ENCODE measurements at places on chromosomes 3 and 15. TPM values are rescaled to one million over a fixed set of nuclear protein-coding genes. Genes with fewer than 3 reads are reported as not detected.

Gene SLC12A8
- 16.9 TPM for polyA plus RNA-seq

- DNase-seq: no peak
Observed at GRCh38 chr3:18774319-18775088, 349.4 kb upstream of the SATB1 start.

DNA sequence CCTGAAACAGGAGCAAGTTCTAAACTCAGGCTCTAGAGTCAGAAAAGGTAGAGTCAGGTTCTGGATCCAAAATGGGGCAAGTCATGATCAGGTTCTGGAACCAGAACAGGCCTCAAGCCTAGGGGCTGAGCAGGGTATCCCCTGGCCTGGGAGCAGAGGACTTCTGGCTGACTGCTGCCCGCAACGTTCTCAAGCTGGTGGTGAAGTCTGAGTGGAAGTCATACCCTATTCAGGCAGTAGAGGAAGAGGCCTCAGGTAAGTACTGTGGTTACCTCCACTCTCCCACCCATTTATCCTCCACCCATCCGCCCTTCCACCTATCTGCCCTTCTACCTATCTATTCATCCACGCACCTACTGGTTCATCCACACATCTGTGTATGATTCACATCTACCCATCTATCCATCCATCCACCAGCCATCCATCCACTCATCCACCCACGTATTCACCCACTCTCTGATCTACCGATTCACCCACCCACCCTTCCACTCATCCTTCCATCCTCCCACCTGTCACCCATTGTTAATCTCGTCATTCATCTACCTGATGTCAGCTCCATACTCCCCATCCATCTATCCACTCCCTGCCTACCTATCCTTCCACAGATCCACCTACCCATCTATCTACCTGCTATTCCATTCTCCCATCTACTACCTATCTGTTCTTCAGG, 8.7 kb downstream of the TTLL3 start:
- DNase-seq: no peak

- no peak for DNase-seq
Observed at GRCh38 chr15:77546050-77546501, 86.6 kb downstream of the LINGO1 start.

DNA sequence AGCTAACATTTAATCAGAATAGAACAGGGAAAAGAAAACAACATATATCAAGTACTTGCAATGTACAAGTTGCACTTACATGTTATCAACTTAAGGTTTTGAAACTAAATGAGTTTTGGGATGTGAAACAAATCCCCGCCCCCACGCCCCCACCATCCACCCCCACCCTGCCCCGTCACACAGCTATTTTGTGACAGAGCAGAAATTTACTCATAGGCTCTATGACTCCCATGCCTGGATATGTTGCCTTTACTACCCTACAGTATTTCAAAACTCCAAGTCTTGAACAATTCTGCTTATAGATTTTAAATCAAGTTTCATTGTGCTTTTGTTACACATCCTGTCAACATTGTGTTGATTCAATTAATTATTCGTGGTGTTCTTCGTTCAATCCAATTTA, 18.1 kb upstream of the IL1RAP start:
- no peak for DNase-seq

DNA sequence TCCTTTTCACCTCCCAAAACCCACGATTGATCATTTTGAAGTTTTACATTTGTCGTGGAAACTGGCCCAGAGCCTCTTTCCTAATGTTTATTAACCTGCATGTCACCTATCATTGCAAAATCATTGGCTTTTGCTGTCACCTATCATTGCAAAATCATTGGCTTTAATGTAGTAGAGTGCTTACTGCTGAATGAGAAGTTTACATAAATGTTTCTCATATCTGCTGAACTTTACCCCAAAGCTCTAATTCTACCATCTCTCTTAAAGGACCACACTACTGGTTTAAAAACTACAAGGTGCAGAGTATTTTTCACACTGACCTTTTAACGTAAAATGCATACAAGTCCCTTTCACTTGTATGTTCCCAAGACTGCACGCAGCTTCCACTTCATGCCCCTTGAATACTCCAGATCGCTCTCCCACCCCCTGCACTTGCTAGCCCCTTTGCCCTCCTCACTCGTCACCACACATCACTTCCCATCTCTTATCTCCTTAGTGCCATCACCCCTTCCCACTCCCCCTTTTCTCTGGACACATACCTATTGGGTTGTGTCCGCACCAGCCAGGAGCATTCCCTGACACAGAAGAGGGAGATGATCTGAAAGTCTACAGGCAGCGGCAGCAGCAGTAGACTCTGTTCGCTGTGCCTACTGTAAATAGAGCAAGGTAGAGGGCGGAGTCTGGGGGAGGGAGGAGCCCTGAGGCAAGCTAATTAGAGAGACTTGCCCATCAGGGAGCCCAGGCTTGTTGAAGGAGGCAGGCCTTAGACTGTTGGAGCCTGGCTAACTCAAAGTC, 30.2 kb upstream of the ATOSA start:
- peak; percentile 84 for DNase-seq

Gene TRPM1
- 0.05 TPM for polyA plus RNA-seq

Gene TMEM212
- not detected for polyA plus RNA-seq

DNA sequence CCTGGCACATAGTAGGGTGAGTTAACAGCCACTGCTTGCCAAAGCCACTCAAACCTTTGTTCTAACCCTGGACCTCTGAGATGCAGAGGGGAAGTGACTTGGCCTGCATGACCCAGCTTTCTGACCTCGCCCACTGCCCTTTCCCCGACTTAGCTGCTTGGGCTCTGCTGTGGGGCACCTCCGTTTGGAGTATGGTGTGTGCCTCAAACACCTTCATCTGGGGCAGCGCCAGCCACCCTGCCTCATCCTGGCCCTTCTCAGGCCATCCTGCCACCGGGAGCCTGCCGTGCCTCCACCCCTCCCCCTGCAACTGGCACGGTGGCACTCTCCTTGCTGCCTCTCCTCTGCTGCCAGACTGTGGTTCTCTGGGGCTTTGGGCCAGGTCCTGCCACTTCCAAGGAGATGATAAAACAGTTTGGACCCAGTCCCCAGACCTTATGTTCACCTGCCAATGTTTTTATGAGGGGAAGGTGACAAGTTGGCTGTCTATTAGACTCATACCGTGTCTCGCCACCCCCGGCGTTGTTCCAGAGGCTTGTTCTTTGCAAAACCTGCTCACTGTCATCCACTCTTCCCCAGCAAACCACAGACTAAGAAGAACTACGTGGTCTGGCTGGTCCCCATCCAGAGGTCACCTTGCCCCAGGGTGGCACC, 32.2 kb downstream of the SLC6A6 start:
- DNase-seq: no peak

Gene ITIH3
- not detected for polyA plus RNA-seq

DNA sequence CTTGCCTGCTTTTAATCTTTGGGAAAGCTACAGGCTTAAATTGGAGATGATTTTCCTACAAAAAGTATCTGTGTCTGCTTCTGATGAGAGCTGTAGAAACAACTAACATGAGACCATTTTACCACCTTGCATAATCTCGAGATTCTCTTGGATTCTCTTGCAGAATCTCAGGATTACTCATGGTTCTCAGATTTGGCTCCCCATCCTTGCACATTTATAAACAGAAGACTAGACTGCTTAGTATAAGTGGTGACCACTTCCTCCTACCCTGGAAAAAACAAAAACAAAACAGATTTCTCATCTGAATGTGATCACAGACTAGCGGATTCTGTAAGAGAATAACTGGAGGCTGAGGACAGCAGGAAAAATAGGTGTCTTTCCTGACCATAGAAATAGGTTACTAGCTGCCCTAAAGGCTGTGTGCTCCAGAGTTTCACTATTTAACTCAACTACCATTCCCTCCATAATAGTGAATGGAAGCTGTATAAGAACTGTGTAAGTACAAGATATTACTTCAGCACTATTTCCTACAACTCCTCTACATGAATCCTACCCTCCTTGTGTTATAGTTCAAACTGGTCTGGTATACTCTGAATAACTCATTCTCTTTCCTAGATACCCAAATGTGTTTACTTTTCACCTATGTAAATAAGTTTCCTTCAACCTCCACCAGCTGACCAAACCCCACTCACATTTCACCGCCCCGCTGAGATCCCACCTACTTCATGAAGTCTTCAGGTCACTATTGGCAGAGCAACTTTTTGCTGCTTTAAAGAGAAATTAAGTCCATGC, 122.2 kb upstream of the C2CD4B start:
- no peak for DNase-seq

Gene CCR9
- polyA plus RNA-seq: not detected

GRCh38 chr15:78716651-78717050, 75.6 kb upstream of the CHRNB4 start:
- no peak for DNase-seq

DNA sequence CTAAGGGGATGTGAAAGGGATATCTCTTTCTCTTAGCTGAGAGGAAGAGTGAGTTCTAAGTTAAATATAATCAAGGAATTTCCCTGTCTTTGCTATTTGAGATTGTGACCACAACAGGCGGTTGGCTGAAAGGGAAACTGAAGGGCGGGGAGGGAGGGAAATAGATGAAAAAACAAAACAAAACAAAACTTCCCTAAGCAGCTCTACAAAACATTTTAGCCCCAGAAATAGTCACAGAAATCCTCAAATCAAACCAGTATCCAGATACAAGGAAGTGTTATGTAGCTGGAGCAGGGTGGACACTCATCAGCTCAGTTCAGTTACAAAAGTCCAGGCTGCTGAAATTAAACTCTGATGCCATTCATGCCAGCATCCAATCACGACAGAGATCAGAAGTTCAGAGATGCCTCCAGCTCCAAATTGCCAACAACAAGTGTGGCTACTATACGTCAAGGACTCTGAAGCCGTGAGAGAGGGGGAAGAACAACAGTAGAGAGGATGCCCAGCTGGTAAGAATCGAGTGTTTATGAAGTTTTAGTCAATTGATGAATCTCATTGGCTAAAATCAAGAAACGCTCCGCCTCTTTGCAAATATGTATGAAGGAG, 319 bp upstream of the TP63 start:
- no peak for DNase-seq

- DNase-seq: peak; percentile 63
Observed at GRCh38 chr15:74958320-74958907, 1.8 kb upstream of the RPP25 start.

Gene MEX3B
- 13.6 TPM for polyA plus RNA-seq

DNA sequence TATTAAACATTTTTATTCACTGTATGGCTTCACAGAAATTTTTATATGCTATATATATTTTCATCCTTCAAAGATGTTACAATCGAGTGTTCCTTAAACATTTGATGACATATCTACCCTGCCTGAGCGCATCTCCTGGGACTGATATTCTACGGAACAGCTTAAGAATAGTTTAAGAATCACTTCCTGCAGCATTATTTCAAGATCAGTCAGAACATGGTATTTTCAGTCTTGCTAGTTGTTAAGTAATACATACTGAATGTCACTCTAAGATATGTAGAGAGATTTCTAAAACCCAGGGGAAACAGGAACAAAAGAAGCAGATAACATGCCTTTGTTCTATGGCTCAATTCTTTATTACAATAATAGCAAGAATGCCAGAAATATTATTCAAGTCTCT, 8.7 kb downstream of the COL8A1 start:
- no peak for DNase-seq

Gene PRR20G
- polyA plus RNA-seq: 0.67 TPM

GRCh38 chr15:101127506-101128076, 124.3 kb downstream of the CHSY1 start:
- DNase-seq: no peak

GRCh38 chr3:129016356-129016719, 15.2 kb downstream of the EFCC1 start:
- no peak for DNase-seq

- no peak for DNase-seq
Observed at GRCh38 chr15:57220205-57220604, 156.1 kb upstream of the CGNL1 start.

GRCh38 chr15:89087161-89087829, 961 bp upstream of the ABHD2 start:
- no peak for DNase-seq

GRCh38 chr15:64851503-64851840, 9.8 kb downstream of the PLEKHO2 start:
- DNase-seq: no peak

GRCh38 chr3:58418227-58418626, 15.4 kb downstream of the PDHB start:
- DNase-seq: no peak

Gene TYRO3
- 131 TPM for polyA plus RNA-seq

DNA sequence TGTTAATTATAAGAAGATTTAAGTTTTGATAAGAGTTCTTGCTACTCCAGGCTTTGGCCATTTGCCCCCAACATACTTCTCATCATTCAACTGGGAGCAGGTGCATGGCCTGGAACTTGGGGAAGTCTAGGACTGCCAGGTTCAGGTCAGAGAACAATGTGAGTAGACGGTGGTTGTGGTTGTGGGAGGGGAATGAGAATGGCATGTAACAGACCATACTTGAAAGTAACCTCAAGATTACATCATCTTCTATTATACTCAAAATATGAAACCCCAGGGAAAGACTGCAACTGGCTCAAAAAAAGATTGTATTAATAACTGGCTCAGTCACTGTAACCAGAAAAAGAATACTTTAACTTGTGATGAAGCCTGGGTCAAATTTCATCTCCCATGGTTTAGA, 364.9 kb upstream of the DPPA4 start:
- DNase-seq: no peak

DNA sequence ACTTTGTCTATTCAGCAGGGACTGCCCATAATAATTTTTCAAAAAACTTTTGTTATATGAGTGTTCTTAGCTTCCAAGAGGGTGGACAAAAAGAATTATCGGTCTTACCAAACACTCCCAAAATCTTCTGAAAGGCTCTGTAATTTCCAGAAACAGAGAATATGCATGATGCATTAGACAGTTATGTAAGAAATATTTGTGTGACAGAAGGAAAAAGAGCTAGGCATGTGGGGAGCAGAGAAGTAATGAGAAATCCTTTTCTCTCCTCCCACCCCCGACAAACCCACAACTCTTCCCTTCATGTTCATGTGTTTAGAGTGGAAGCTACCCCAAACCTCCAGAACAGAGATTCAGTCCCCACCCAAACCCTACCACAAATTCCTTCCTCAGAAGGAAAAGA, 86.8 kb downstream of the MYO5A start:
- no peak for DNase-seq

GRCh38 chr3:54527953-54528352, 399.9 kb downstream of the LRTM1 start:
- no peak for DNase-seq

GRCh38 chr3:3589715-3590130, 209.5 kb upstream of the LRRN1 start:
- DNase-seq: no peak

DNA sequence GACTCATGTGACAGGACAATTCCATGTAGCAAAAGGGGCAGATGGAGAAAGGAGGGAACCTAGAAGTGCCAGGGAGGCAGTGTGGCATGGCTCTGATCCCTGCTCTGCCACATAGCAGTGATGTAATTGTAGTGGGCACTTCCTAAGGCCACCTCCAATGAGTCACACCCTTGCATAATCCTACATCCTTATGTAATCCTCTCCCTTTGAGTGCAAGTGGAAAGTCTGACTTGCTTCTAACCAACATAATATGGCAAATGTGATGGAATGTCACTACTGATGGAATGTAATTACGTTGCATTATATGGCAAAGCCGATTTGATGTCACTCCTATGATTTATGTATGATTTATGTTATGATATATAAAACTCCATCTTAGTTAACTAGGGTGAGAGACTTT, 72.9 kb upstream of the ATP2C1 start:
- no peak for DNase-seq

Gene EPB42
- not detected for polyA plus RNA-seq

Data from H1 (cell line).